ENCODE measurements at places on chromosomes 2 and 18.

DNA sequence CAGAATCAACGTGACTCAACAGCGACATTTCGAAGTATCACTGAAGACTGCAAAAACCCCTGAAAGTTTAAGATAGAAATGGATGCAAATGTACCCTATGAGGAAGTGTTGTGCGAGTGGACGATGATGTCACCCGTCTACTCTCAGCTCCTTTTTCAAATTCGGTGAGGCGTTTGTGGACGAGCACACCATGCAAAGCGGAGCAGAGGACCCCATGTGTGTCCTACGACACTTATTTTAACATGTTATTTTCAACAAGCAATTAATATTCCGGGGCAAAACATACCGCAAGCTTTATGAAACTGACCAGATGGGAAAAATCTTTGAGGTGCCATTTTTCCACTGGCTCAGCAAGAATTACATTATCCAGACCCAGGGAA is 2.0 kb downstream of the PXDN start:
- DNase-seq, result no peak

GRCh38 chr2:99559075-99559662 is 69.4 kb upstream of the REV1 start:
- peak; percentile 31 for DNase-seq

GRCh38 chr2:158460632-158461297 is 4.0 kb downstream of the PKP4 start:
- DNase-seq, result peak; percentile 39

- DNase-seq, result no peak
These were observed 1312.3 kb upstream of the PIK3C3 start for GRCh38 chr18:40642692-40643229.

GRCh38 chr18:21509062-21509461 is 91.4 kb downstream of the ESCO1 start:
- DNase-seq, result no peak

DNA sequence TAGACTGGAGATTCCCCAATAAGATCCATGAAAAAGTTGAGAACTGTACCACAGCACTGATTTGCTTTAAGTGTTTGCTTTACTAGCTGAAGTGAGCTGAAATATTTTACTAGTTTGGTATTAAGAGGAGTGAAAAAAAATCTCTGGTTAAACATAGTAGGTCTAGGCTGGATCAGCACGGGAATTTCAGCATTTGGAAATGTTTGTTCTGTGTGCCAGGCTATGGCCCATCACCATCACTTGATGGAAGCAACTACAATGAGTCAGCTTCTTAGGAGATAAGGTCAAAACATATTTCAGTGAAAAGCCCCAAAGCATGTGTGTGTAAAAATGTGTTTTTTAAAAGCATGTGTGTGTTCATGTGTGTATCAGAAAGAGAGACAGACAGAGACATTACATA is 131.4 kb upstream of the DNMT3A start:
- peak; percentile 50 for DNase-seq

DNA sequence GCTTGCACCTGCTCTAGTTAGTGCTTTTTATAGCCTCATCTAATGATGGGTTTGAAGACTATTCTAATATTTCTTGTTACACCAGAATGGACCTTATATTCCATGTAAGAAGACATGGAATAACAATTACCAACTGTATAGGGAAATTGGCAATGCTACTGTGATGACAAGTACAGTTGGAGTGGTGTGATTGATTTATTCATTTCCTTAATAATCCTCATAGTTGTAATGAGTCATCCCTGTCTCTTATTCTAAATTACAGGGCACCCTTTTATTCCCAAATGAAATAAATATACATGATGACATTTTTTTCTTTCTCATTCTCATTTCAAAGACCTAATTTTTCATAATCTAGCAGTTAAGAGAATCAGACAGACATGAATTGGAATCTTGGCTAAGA is 18.3 kb upstream of the TLK1 start:
- no peak for DNase-seq

GRCh38 chr18:44584900-44585299 is 95.8 kb upstream of the SETBP1 start:
- no peak for DNase-seq

DNA sequence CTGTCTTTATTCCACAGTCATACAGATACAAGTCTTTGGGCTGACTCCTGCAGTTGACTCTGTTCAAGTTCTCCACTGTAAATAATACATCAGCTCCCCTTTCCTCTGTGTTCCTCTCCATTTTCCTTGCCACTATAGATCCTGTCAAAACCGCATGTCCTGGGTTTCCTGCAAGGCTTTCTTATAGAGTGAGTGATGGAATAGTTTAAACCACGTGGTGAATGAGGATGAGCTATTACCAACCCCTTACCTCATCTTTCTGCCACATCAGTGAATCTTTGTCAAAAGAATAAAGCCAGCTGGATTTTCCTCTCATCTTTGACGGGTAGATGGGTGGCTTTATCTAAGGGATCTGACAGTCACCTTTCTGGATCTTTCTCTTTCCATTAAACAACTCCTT is 3.9 kb upstream of the GALNT14 start:
- DNase-seq, result no peak

DNA sequence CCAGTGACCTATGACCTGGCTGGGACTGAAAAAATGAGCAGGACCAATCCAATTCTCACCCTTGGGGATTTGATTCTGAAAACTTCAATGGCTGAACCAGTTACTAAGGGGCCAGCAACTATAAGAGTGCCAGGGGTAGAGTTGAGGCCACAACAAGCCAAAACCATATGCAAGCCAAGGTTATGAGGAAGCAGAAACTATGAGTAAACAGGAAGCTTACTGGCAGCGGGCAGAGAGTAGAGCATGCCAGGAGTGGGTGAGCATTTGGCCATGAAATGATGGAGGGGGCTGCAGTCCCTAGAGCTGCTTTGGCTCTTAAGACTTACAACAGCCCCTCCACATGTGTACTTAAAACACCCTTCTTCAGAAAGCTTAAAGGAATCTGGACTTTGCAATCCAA is 82.4 kb downstream of the RBMS1 start:
- peak; percentile 73 for DNase-seq

DNA sequence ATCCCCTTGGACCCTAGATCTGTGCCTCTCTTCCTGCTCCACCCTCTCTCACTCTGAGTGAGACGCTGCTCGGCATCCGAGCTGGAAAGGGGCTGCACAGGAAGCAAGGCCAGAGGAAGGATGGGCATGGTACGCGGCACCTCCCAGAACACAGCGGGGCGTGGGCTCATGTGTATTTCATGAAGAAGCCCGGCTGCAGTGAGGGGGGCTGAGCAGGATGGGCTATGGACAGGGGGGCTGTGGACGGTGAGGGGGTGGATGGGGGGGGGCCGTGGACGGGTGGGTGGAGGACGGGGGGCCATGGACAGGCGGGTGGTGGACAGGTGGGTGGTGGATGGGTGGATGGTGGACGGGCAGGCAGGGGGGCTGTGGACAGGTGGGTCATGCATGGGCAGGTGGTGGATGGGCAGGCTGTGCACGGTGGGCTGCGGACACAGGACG is 28.5 kb downstream of the SLC66A2 start:
- no peak for DNase-seq

DNA sequence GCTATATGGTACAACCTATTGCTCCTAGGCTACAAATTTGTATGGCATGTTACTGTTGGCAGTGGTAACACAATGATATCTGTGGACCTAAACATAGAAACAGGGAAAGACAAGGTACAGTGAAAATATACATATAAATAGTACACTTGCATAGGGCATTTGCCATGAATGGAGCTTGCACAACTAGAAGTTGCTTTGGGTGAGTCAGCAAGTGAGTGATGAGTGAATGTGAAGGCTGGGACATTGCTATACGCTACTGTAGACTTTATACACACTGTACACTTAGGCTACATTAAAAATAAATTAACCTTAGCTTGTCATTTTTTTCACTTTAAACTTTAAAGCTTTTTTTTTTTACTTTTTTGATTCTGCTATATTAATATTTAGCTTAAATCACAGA is 500.0 kb upstream of the SETBP1 start:
- peak; percentile 40 for DNase-seq

- peak; percentile 53 for DNase-seq
These were observed 73.9 kb upstream of the TAF1B start for GRCh38 chr2:9769171-9770005.

DNA sequence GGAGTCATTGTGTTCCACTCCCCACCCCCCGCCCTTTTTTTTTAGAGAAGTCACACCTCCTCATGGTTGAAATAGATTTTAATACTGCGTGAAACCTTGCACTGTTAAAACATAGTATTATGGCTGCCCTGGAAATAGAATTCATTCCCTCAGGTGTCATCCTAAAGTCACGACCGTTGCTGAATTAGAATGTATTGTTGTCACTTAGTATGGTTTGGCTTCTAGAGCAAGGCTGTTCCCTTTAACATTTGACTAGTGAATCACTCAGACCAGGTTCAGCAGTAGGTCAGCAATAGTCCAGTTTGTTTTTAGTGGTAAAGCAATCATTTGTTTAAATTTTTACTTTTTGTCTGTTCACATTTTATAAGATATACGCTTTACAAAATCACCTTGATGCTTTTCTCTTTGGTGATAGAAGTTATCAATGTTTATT is 1.2 kb downstream of the BABAM2 start:
- DNase-seq, result peak; percentile 80

DNA sequence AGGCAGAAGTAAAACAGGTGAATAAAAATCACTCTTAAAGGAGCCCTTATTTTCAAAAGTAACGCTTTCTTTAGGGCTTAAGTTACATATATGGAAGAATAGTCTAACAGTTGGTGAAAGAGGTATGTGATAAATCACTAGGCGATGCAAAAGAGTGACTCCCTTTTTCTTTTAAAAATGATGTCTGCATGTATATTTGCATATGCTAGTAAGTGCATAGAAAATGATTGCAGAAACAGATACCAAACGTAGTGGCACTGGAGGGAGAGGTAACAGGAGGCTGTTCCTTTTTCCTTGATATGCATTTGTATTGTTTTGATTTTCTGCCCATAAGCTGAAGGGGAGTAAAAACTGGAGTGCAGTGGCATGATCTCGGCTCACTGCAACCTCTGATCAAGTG is 158.3 kb downstream of the PRPF40A start:
- DNase-seq, result no peak

DNA sequence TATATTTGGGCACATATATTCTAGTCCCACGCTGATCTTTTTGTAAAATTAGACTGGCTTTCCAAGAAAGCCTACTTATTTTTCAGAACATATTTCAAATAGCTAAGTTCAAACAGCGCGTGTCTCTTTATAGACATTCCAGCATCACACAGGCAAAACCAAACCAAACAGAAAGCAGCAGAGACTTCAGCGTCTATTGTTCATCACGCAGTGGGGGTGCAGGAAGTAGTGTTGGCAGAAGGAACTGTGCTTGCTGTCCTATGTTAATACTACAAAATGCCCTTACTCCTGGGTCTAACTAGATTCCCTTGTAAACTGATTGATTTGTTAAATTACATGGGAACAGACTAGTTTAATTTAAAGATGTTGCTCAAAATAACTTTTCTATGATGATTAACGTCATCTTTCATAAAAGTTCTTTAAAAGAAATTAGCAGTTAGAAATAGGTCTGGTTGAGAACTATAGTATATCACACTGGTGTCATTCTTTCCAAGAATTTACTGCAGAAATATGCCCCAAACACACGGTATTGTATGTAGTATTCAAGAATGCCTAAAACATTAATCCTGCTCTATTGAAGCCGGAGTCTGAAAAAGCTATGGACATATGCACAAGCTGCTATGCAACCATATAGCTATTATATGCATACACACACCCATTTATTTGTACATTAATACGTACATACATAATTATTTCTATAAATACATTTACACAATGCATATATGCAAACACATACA is 436.3 kb downstream of the CBLN2 start:
- DNase-seq, result peak; percentile 11

DNA sequence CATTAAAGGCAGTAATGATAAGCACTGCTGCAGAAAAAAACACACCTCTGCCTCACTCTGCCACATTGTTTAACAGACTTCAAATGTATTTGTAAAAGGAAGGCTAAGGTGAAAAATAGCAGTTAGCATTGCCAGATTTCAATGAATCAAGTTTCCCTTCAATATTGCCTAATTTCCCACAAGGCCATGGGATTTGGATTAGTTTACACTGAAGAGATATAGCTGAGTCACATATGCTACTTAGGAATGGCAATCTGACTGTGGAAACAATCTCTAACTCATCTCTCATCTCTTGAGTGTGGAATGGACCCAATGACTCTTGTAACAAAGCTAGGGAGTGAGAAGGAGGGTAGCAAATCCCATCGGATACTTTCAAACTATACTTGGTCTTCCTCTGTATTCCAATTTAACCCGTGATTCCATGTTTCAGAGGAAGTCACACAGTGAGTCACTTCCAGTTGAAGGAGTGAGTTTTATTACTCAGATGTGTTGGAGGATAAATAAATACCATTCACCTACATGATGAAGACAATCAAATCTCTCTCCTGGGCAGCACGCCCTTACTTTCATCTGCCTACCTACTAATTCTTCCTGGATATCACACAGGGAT is 5.1 kb downstream of the B4GALT6 start:
- DNase-seq, result peak; percentile 88

- no peak for DNase-seq
These were observed 107.1 kb upstream of the KCNJ3 start for GRCh38 chr2:154591294-154591820.

- no peak for DNase-seq
These were observed 682.0 kb downstream of the SATB2 start for GRCh38 chr2:198775737-198776136.

- DNase-seq, result peak; percentile 96
These were observed 270.3 kb downstream of the NEDD4L start for GRCh38 chr18:58314284-58314683.

DNA sequence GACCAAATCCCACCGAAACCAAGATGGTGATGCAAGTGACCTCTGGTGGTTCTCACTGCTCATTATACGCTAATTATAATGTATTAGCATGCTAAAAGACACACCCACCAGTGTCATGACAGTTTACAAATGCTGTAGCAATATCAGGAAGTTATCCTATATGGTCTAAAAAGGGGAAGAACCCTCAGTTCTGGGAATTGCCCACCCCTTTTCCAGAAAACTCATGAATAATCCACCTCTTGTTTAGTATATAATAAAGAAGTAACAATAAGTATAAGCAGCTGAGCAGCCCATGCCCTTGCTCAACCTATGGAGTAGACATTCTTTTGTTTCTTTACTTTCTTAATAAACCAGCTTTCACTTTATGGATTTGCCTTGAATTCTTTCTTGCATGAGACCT is 31.0 kb upstream of the FMNL2 start:
- DNase-seq, result no peak

- no peak for DNase-seq
These were observed 37.3 kb downstream of the EFR3B start for GRCh38 chr2:25079050-25079635.

DNA sequence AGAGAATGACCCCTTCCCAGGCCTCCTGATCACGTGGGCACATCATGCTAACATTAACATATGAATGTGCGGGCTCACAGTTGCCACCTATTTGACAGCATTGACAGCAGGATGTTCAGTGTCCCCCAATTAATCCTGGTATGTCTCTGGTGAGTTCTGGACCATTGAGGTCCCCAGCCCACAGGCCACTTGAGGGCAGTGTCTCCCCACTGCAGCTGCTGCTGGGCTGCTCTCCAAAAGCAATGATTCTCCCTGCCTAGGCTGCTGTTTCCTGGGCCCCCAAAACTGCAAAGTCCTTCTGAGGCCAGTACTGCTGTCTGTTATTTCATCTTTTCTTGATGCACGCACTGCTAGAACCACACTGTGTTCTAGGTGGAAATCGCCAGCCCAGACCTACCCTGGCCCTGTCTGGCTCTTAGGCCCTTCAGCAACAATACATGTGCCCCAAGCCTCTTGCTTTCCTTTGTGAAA is 52.7 kb upstream of the MAPK4 start:
- peak; percentile 7 for DNase-seq

Measured in renal cortical epithelial cell (primary cell).